Gastroesophageal sphincter (tissue), 4 donors: ENCODE measurements at places on chromosomes 2 and 18.

DNA sequence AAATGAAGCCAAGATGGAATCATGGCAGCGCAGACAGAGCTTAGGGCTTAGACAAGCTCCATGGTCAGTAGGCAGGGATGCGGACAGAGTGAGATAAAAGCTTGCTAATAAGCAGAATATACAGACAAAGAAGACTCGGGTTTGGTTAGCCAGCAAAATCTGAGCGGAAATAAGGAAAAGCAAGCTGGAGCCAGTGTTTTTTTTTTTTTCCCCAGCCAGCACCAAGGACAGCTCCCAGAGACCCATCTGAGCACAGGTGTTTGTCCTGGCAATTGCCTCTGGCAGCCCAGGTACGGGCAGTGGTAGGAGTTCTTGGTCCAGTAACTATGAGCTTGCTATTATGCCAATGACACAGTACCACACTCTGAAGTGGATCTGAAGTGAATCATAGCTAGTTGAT is 187.6 kb downstream of the ADCYAP1 start:
- ATAC-seq = no peak

- ATAC-seq = no peak
Measured at GRCh38 chr2:199994371-199994770, 39.0 kb downstream of the MAIP1 start.

GRCh38 chr18:70332694-70333093 is 43.8 kb downstream of the SOCS6 start:
- no peak for ATAC-seq

GRCh38 chr2:182318466-182319220 is 108.2 kb downstream of the PDE1A start:
- ATAC-seq = no peak

GRCh38 chr2:53268086-53268485 is 499.5 kb upstream of the CHAC2 start:
- no peak for ATAC-seq

DNA sequence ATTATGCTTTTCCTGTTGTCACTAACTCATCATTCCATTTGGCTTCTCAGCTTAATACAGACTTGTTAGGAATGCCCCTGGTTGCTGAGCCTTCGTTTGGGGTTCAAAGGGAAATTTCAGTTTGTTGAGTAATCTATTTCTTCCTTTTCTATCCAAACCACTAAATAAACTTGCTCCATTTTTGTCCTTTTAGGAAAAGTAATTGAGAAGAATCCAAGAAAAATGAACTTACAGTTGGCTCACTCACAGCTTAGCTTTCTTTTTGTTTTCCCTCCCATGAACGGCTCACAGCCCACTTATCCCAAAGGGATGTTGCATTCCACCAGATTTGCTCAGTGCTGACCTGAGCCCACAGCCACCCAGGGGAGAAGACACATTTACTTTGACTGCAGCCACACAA is 73.9 kb downstream of the SOX11 start:
- ATAC-seq = no peak
